ENCODE measurements at places on chromosomes 11 and 22.
A peak's percentile ranks its signal among the peaks of the same experiment; 100 is the strongest.

GRCh38 chr11:132187386-132187785 is 817.0 kb downstream of the NTM start:
- DNase-seq, result no peak

GRCh38 chr22:46951350-46951749 is 188.9 kb downstream of the TBC1D22A start:
- no peak for DNase-seq

- no peak for DNase-seq
These were observed 118.9 kb upstream of the NECTIN1 start for GRCh38 chr11:119847853-119848252.

- DNase-seq, result peak; percentile 17
These were observed 5.1 kb downstream of the EFEMP2 start for GRCh38 chr11:65867284-65868071.

DNA sequence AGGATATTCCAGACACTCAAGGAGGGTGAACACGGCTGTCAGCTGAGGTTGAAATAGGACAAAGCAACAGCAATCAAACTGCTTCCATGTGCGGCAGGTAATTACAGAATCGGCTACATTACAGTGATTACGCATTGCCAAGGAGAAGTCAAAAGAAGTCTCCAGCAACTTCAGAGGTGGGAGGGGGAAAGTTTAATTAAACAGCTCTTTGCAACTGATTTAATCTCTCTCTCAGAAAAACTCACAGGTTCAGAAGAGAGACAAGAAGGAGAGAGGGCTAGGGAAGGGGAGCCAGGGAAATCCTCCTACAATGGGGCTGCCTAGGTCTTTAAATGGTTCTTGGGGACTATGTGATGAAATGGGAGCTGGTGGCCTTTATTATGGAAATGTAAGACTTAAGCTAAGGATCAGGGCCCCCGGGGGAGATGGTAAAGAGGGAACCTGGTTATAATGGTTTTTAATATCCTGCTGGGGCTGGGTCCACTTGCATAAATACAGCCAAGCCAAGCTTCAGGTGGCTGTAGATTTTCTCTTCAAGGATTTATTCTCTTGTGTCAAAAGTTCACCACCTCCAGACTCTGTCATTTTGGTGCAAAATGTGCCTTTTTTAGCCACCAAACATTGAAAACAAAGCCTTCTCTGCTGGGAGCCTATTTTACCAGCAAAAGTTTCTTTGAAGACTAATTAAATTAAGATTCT is 354.7 kb upstream of the NARS2 start:
- DNase-seq, result no peak

DNA sequence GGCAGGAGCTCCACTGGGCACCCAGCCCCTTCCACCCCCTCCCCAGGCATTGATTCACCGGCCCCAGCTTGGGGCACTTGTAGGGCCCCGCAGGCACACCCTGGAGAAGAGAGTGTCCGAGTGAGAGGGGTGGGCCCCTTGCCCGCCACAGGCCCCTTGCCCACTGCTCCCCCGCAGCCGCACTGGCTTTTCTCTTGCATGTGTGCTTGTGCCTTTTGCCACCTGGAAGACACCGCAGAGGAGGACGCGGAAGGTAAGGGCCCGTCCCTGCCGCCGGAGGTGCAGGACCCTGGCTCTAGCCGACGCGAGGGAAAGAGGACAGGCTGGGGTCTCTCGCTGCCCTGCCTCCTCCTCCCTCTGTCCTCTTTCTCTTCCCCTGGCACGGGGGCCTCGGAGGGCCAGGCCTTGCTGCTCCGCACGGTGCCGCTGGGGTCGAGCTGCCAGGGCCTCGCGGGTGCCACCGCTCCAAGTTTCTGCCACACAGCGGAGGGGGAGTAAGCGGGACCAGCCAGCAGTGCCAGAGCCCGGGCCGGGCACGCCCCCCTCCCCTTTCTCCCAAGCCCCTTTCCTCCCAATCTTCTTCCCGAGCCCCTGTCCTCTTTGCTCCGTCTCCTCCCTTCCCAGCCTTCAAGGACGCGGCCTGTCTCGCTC is 9.5 kb downstream of the TNNT3 start:
- no peak for DNase-seq

DNA sequence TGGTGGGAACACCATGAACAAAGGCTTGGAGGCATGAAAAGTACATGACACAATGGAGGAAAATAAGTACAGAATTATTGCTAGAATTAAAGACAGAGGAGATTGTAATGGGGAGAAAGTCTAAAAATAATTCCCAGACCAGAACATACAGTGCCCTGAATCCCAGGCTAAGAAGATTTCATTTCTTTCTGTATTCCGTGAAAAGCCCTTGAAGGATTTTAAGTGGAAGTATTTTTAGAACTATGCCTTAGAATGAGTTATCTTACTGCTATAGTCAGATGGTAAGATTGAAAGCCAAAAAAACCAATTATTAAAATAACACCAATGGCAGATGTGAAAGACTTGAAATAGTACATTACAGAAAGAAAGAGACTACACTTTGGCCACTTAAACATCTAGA is 36.1 kb upstream of the SLC5A12 start:
- no peak for DNase-seq

GRCh38 chr22:49197505-49197904 is 630.2 kb downstream of the BRD1 start:
- DNase-seq, result no peak

DNA sequence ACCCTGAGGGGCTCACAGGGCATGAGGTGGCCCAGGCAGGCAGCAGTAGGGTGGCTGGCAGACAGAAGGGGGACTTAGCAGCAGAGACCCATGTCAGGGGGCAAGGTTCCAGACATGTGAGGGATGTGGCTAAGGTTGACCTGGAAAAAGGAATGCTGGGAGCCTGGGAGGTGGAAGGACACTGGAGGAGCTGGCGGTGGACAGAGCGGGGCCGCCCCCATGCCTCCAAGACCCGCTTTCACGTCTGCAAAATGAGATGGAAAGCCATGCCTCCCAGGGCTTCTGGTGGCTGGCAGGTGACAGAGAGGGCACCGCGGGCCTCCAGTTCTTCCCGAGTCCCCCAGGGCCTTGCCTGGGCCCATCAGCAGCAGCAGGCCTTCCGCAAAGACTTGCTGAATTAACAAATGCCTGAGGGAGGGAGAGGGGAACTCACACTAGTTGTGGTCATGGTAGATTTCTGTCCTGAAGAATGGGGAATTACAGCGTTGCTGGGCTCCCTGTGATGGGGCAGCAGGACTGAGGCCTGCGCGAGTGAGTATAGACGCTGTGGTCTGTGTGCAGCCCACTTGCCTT is 23.1 kb upstream of the SOX10 start:
- no peak for DNase-seq

DNA sequence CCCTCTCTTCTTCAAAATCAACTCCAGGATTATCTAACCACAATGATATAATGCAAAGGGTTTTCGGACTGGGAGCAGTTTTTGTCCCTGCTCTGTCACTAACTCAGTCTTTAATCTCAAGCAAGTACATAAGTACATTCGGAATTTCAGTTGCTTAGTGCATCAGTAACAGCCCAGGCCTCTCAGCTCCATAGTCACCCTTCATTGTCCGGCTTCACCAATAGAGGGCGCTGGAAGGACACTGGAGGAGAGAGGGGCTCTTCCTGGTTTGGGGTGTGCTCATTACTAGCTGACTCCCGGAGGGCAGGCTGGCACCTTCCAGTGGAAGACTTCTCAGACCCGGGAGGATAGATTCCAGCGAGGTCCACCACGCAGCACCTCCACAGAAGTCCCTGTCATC is 90.4 kb upstream of the PDGFD start:
- peak; percentile 67 for DNase-seq

- DNase-seq, result peak; percentile 49
These were observed 634 bp downstream of the TIMM8B start for GRCh38 chr11:112085822-112086421.

GRCh38 chr11:614021-614622 is 1.6 kb downstream of the IRF7 start:
- DNase-seq, result no peak

DNA sequence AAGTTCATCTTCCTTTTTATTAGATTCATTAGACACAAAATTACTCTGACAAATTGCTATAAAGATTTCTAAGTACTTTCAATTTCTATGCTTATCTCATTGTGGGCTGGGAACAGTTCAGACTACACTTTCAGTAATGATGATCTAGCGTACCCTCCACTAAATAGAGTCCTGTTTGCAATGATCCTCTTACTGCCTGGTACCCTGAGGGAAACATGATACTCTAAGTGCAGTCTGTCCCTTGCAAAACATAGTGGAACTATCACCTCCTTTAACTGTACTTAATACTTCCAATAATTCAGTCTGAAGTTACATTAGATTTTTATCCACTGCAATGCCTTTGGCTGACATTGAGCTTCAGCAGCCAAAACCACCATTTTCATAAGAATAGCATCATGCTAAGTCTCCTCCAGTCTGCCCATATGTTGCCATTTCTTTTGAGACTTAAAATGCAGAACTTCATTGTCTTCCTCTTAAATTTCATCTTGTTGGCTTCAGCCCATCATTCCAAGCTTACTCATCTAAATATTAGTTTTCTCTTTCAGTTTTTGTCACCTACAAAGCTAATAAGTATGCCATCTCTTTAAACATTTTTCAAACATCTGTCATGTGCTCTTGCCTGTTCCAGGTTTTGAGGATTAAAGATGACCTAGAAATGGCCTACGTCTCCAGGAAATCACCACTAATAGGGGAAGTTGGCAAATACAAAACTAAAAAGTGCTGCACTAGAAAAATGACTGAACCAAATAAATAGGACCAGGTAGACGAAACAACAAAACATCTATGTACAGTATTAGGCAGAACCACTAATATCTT is 55.5 kb downstream of the PAK1 start:
- DNase-seq, result no peak

- DNase-seq, result no peak
These were observed 10.5 kb downstream of the KIAA0930 start for GRCh38 chr22:45230026-45230721.

GRCh38 chr22:42711281-42711731 is 9.4 kb downstream of the A4GALT start:
- DNase-seq, result no peak

Measured in choroid plexus epithelial cell (primary cell).